NCI-H1694 (cell line): ENCODE measurements at places on chromosomes 2 and 18.

DNA sequence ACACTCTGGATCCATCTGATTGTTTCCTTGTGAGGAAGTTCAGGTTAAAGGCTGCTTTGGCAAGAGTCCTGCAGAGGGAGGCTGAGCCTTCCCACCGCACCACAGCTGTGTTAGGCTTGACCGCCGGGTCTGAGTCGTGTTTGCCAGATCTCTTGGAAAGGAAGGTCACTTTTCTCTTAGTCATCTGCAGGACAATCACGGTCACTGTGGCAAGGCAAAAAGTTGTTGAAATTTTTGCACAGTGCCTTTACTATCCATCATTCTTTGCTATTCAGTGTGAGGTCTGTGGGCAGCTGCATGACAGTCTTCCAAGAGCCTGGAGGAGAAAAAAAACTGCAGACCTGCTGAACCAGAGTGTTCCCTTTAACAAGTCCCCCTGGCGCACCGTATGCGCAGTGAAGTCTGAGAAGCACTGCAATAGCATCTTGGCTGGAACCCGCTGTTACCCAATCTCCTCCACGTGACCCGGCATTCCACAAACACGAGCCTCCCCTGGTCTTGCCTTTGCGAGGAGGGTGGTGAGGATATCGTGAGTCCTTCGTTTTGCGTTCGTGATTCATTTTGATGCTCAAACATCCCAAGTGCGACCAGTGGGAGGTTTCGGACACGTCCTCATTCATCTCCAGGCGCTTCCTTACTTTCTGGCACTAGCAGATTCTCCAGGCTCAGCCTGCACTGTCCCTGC, 23.0 kb downstream of the BIN1 start:
- no peak for DNase-seq

GRCh38 chr2:88090446-88091283, 23.0 kb downstream of the SMYD1 start:
- no peak for DNase-seq

DNA sequence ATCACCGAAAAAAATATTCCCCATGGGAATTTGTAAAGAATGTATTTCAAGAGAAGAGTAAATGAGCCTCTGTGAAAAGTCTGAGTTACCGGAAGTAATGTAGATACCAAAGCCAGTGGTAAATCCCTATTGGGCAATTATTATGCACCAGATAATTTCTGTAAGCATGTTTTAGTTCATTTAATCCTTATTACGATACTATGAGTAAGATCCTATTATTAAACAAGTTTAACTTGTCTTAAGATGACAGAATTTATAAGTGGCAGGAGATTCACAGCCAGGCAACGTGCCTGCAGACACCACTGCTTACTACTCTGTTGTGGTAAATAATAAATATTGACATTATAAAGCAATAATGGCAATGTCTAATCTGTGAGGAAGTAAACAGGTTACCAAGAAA, 280.8 kb upstream of the RGPD4 start:
- DNase-seq = no peak

GRCh38 chr2:220127311-220127710, 499.9 kb downstream of the SLC4A3 start:
- no peak for DNase-seq

GRCh38 chr18:41974796-41975201, 19.8 kb downstream of the PIK3C3 start:
- DNase-seq = no peak

DNA sequence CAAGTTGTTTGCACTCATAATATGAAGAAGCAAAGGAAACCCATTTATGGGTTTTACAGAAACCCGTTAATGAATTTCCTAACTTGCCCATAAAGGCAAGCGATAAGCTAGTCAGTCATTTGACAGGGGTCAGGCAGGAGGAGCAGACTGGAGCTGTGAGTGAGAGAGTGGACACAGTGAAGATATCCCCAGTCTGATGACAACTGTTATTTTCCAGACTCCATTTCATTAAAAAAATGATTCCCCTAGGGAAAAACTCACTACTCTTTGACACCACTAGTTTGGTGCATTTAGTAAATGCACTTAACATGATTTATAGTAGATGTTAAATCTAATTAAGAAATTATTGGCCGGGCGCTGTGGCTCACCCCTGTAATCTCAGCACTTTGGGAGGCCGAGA, 80.8 kb downstream of the TGIF1 start:
- DNase-seq = no peak
